Kidney glomerular epithelial cell (primary cell): ENCODE measurements at places on chromosomes 7 and 10.

- DNase-seq, result no peak
Observed at GRCh38 chr10:3660753-3661152, 124.3 kb downstream of the KLF6 start.

- DNase-seq, result no peak
Observed at GRCh38 chr10:112687647-112688046, 240.6 kb downstream of the VTI1A start.

- DNase-seq, result no peak
Observed at GRCh38 chr10:114239117-114239993, at the start of gene VWA2. Gene VWA2 (plus strand): TSS chr10:114239254. CDS start chr10:114248714, 9,460 bp downstream.

DNA sequence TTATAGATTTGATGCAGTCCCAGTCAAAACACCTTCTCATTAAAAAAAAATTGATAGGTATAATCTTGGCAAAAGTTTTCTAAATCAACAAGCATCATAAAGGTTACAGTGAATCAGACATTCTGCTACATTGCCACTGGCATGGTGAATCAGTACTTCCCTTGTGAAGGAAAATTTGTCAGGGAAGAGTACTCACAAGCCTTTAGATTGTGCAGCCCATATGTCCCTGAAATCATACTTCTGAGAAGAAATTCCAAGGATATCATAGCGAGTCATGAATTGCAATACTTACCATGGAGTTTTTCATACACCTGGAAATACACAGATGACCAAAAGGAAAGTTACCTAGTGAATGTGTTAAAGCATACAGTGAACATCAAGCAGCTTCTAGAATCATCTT, 17.2 kb downstream of the VSTM2A start:
- no peak for DNase-seq

- DNase-seq, result no peak
Observed at GRCh38 chr7:138665249-138665648, 35.9 kb downstream of the SVOPL start.

- DNase-seq, result peak; percentile 92
Observed at GRCh38 chr7:2109936-2110609, 122.7 kb downstream of the MAD1L1 start.

- peak; percentile 89 for DNase-seq
Observed at GRCh38 chr10:125084191-125084613, 76.2 kb downstream of the CTBP2 start.

DNA sequence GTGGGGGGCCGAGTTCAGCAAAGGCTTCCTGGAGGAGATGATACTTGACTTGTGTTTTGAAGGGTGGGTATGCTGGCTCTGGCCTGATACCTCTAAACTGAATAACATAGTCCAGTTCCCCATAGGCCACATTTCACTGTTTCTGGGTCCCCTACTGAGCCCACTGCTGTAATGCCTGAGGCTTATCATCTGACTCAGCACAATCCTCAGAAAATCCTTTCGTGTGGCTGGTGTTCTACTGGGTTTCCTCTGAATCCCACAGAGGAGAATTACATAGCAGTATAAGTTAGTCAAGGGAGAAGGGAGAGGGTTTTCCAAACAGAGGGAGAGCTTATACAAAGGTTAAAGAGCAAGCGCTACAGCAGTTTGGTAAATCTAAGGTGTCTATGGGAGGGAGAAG, 2.8 kb upstream of the R3HCC1L start:
- DNase-seq, result no peak

DNA sequence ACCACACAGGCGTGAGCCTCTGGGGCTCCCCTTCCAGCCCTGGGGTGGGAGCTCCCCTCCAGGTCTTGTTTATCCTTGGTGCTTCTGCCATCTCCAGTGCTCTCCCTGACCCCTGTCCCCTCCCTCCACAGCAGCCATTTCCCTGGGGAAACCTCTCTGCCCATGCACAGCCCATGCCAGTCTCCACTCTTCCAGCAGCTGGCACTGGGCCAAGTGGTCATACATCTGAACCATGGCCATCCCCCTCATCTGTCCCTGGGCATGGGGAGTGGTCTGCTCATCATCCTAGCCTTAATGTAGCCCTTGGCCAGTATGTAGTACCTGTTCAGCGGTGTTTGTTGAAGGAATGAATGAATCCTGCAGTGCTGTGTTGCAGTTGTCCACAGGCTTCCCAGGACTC, 172.4 kb upstream of the ZNF32 start:
- no peak for DNase-seq
